H1 (cell line): ENCODE measurements at places on chromosomes 7 and 10. TPM values are rescaled to one million over a fixed set of nuclear protein-coding genes. Genes with fewer than 3 reads are reported as not detected.
A peak's percentile ranks its signal among the peaks of the same experiment; 100 is the strongest.

DNA sequence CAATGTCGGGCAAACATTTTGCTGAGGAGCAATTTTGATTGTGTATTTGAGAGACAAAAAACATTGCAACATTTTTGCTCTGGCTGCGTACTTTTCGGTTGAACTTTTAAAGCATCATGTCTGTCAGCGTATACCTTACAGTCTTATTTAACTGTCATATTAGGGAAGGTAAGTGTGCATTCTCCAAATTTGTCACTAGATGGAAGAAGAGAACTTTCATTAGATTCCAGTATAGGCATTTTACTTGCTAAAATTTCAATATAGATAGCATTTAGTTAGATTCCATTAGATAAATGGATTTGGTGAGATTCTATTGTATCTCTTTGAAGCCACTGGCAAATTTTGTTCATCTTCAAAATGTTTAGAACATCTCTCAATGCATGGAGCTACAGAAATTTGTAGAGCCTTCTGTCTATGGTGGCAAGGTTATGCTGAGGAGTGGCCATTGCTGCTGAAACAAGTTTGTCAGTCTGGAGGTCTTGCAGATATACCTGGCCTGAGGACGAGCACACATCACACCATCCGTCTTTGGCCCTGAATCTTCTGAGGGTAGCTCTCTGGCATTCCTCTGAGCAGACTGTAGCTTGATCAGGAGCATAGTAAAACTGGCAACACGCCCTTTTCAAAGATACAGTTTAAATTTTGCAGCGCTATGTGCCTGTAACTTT is 437.5 kb upstream of the MBL2 start:
- peak; percentile 9 for DNase-seq

- no peak for DNase-seq
Observed at GRCh38 chr7:304574-305409, 14.8 kb downstream of the FOXL3 start.

DNA sequence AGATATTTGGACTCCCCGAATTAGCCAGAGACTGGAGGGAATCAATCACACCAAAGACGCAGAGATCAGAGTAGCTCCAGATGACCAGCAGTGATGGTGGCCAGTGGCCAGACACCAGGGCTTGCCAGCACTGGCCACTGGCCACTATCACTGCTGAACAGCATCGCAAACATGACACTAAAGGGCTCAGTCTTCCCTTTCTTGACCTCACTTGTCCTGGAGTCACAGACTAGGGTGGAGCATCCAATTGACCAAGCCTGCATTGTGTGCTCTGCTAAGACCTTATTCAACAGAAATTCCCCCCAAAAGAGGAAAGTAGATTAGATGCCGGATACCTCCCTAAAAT is 234.7 kb downstream of the CREB5 start:
- no peak for DNase-seq

TMEM140 gene
- polyA plus RNA-seq: not detected in 2 replicates

NACAD gene
- 1.3 and 2.7 TPM in 2 replicates for polyA plus RNA-seq
